Fibroblast of mammary gland (primary cell): ENCODE measurements at places on chromosomes 6 and 20.

DNA sequence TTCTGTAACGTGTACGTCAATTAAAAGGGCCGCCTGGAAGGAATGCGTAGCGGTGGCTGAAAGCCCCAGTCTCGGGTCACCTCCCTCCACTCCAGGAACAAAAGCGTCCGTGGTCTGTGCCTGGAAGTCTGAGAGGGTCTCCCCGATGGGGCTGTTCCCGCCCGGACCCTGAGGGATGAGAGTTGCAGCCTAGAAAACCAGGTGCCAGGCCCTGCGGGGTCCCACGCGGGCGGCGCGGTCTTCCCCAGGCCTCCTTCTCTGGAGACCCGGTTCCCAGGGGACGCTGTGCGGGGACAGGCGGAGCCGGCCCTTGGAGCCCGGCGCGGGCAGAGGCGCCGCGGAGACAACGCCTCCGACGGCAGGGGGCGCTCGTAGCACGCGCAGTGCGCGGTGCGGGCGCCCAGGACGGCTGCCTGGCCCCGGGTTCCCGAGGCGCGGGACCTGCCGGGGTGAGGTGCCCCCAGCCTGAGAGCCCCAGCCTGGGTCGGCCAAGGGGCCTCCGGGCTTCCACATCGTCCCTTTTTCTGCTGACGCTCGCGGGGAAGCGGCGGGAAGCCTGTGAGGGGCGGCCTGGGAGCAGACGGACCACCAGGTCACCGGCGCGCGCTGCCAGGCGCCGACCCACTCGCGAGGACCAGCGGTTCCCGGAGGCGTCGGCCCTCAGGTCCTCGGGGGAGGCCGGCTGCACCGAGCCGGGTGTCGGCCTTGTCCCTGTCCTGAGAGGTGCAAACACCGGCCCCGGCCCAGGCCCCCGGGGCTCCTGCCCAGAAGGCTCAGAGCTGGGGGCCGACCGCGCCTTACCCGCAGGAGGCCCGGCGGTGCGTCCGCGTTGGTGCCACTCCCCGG, 5.3 kb upstream of the FOXC1 start:
- no peak for DNase-seq

GRCh38 chr6:169675011-169675410, 26.8 kb downstream of the WDR27 start:
- DNase-seq, result no peak

DNA sequence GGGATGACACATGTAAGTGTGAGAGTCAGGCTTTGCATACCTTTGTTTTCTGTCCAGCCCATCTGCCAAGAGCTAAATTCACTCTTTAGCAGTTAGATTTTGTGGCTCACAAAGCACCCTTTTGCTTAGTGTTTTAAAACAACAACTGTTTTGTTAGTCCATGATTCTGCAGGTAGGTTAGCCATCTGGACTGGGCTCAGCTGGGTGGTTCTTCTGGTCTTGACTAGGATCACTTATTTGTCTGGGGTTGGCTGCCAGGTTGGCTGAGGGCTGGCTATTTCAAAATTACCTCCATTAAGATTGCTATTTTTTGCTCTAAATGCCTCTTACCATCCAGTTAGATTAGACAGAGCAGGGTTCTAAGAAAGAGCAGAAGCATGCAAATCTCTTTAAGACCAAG, 489.3 kb downstream of the BTBD3 start:
- DNase-seq, result no peak

DNA sequence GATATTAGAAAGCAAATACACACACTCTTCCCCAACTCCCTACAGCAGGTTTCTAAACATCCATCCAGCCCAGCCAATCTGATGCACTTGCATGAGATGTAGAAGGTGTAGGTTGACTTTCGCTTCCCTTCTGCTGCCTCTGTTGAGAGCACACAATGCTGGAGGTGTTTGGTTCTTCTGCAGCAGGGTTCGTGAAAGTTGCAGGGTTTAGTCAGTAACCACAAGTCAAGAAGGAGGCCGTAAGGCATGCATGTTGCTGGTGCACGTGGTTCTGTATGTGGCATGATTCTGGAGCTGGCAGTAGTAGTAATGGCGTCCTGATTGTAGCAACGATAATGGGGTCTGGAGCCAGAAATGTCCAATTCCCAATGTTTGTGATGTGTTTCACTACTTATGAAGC, 53.0 kb downstream of the DEK start:
- no peak for DNase-seq

- no peak for DNase-seq
Measured at GRCh38 chr20:51122931-51123658, 100.2 kb upstream of the KCNG1 start.

DNA sequence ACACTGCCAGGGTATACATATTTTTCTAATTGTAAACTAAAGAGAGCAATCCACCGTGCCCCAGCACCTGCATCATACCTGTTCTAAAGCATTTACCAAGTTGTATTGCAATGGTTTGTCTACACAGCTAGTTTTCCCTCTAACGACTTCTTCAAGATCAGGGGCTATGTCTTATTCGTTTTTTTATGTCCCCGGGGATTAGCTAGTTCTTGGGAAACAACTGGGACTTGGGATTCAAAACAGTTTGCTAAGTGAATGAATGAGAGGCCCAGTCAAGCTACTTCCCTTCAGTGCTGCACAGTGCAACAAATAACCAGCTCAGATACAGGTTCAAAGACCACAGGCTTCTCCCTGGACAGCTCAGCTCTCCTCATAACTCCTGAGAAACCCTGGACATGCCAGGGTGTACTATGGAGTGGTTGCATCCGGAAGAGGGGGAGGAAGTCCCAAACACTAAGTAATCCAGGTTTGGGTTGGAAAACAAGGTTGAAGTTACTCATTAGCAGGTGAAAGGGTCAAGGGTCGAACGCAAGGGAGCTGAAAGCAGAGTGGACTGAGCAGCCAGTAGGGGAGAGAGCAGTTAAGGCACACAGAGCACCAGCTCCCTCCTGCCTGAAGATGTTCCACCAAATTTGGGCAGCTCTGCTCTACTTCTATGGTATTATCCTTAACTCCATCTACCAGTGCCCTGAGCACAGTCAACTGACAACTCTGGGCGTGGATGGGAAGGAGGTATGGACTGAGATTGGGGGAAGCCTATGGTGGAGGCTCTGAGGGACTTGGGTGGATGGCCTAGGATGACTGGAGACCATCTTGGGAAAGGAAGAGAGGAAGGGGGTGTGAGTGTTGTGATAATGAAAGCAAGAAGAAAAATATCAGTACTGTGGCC, at the start of gene APOM:
Gene APOM, plus strand, starts transcription at position 546 of the 889 bp plus-strand sequence. Its CDS starts 73 bp downstream, at position 619.
- DNase-seq, result no peak

GRCh38 chr6:45558858-45559257, 181.1 kb upstream of the SUPT3H start:
- no peak for DNase-seq

- no peak for DNase-seq
Measured at GRCh38 chr6:150537491-150537890, 62.2 kb upstream of the PLEKHG1 start.

DNA sequence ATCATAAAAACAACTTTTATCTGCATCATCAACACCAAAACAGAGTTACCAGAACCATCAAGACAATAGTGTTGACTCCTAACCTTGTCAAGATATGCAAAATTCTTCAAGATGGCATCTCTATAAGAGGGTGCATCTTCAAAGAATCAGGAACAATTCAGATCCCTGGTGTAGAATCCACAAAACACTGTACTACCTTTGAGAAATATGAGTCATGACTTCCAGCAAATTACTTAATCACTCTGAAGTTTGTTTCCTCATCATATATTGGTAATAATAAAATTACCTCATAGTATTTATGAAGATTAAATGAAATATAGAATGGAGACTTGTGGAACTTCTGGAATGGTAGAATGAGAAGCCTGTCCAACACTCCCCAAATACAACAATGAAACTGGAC, 221.3 kb upstream of the SUPT3H start:
- peak; percentile 51 for DNase-seq

- no peak for DNase-seq
Measured at GRCh38 chr6:4208158-4208557, 72.8 kb upstream of the ECI2 start.

DNA sequence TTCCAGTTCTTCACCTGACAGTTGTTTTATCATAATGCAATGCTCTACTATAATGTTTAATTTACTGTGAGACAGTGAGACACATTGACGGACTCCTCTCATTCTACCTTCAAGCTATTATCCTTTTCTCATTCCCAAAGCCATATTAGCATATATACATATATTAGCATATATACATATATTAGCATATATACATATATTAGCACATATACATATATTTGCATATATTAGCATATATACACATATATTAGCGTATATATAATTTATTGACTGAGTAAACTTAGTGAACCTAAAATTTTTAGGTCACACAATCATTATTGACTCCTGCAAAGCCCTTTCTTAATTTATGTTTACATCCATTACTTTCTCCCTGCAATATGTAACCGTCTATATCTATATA, 555.0 kb upstream of the ADGRB3 start:
- DNase-seq, result no peak

DNA sequence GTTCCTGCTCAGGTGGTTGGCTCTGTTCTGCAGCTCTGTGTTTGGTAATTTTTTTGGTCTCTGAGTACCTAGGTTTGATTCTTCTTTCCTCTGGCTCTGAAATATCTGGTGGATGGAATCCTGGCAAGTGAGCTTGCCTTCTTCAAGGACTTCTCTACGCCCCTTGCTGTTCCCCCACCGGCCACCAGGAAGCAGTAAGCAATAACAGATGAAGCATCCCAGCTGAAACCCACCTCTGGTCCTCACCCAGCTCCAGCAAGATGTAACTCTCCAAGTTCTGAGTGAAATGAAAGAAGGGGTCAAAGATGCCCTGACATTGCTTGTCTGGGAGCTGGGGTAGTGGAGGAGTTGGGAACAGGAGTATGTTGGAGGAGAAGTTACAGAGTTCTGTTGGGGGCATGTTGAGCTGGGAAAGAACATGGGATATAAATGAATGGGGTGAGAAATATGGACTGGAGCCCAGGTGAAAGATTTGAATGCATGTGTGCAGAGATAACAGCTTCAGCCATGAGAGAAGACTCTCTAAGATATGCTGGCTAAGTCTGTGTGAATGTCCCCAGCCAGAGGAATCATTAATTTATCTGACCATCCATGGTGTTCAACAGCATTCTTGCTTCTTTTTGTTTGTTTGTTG, 51.3 kb upstream of the GLP1R start:
- DNase-seq, result peak; percentile 14
